ENCODE measurements at places on chromosomes 12 and 14.

- DNase-seq: no peak
Observed at GRCh38 chr14:94532447-94532846, 23.2 kb upstream of the SERPINA12 start.

- no peak for DNase-seq
Observed at GRCh38 chr12:92136965-92137721, 8.5 kb downstream of the BTG1 start.

GRCh38 chr12:8035440-8036010 lies 3.0 kb downstream of the FOXJ2 start:
- no peak for DNase-seq

DNA sequence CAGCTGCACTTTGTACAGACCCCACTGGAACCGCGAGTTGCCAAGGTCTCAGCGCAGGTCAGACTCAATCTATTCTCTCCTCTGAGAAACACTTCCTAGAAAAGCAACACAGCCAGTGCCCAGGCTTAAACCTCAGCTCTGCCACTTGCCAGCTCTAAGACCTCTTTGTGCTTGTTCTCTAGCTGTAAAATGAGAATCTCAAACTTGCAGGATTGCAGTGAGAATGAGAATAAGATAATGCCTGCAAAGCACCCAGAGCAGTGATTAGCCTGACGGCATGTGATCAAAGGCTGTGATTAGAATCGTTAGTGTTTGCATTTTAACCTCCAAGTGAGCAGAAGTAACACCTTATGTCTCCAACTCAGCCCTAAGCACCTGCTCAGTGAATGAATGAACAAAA lies 21.3 kb downstream of the ANO2 start:
- no peak for DNase-seq

GRCh38 chr12:42511656-42512055 lies 77.9 kb downstream of the PRICKLE1 start:
- no peak for DNase-seq

- no peak for DNase-seq
Observed at GRCh38 chr12:130764073-130764472, 48.0 kb upstream of the RIMBP2 start.

GRCh38 chr12:61584943-61585342 lies 675.3 kb upstream of the USP15 start:
- no peak for DNase-seq

- DNase-seq: no peak
Observed at GRCh38 chr12:98618952-98619351, 25.5 kb downstream of the SLC25A3 start.

GRCh38 chr12:76020281-76020680 lies 11.3 kb downstream of the PHLDA1 start:
- DNase-seq: no peak

DNA sequence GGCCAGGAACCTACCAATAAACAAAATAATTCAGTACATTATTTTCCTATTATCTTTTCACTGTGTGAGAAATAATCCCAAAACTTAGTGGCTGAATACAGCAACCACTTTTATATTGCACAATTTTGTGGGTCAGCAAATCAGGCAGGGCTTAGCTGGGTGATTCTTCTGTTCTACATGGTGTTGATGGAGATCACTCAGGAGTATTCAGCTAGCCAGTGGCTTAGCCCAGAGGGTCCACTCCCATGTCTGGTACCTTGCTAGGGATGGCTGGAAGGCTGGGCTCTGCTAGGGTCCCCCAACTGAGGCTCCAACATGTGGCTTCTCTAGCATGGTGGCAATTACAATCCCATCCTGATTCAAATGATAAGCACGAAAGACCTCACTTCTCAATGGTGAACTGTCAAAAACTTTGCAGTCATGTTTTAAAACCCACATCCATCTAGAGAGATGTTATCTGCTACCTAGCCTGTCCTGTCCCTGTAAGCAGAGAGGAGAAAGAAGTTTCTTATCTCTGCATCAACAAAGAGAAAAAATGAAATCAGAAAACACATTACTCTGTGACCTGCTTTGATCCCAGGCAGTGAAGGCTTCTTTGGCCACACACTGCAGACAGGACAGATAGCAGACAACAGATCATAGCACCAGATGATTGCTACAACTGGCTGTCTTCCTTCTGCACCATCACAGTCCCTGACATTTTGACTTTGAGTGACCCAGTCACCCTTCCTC lies 51.0 kb upstream of the MYL2 start:
- DNase-seq: no peak

GRCh38 chr12:8914716-8915526 lies 612 bp downstream of the PHC1 start:
- no peak for DNase-seq

DNA sequence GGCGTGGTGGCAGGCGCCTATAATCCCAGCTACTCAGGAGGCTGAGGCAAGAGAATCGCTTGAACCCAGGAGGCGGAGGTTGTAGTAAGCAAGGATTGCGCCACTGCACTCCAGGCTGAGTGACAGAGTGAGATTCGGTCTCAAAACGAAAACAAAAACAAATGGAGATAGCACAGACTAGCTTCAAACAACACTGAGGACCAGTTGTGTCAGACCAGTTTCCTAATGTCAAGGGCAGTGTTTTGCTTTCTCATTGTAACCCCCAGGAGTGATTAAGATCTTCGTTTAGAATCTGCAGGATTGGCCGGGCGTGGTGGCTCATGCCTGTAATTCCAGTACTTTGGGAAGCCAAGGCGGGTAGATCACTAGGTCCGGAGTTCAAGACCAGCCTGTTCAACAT lies 18.5 kb downstream of the RPGRIP1 start:
- no peak for DNase-seq

GRCh38 chr14:60632777-60633176 lies 16.5 kb downstream of the SIX1 start:
- DNase-seq: no peak

GRCh38 chr14:35879151-35879648 lies 53.1 kb downstream of the BRMS1L start:
- no peak for DNase-seq

- DNase-seq: no peak
Observed at GRCh38 chr14:54465654-54466053, 23.1 kb downstream of the GMFB start.

- DNase-seq: no peak
Observed at GRCh38 chr12:113329791-113330417, 5.0 kb downstream of the SLC8B1 start.

DNA sequence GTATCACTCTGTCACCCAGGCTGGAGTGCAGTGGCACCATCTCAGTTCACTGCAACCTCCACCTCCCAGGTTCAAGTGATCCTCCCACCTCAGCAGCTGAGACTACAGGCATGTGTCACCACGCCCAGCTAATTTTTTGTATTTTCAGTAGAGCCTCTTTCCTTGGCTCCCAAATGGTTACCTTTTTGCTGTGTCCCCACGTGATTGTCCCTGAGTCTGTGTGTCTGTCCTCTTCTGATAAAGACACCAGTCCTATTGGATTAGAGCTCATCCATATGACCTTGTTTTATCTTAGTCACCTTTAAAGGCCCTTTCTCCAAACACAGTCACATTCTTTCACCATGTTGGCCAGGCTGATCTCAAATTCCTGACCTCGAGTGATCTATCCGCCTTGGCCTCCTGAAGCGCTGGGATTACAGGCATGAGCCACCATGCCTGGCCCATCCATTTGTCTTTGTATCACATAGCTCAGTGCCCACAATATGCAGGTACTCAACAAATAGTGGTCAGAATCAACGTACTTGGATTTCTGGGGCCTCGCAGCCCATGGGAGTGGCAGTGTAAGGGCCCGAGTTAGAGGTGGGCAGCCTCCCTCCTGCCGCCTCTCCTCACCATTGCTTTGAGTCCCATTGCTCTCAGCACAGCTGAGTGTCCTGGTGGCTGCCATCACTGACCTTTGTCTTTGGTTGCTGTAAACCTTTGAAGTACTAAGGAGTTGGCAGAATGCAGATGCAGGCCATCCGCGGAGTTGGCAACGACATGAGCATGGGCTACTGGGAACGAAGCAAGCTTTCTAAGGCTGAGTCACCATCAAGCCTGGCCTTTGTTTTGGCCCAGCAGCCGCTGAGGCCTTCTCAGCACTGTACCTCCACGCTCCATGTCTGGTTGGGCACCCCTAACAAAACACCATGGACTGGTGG lies 9.3 kb downstream of the TPCN1 start:
- DNase-seq: no peak

GRCh38 chr12:121440768-121441167 lies 40.9 kb downstream of the RNF34 start:
- DNase-seq: no peak

GRCh38 chr14:94401083-94401482 lies 12.7 kb upstream of the SERPINA1 start:
- no peak for DNase-seq

DNA sequence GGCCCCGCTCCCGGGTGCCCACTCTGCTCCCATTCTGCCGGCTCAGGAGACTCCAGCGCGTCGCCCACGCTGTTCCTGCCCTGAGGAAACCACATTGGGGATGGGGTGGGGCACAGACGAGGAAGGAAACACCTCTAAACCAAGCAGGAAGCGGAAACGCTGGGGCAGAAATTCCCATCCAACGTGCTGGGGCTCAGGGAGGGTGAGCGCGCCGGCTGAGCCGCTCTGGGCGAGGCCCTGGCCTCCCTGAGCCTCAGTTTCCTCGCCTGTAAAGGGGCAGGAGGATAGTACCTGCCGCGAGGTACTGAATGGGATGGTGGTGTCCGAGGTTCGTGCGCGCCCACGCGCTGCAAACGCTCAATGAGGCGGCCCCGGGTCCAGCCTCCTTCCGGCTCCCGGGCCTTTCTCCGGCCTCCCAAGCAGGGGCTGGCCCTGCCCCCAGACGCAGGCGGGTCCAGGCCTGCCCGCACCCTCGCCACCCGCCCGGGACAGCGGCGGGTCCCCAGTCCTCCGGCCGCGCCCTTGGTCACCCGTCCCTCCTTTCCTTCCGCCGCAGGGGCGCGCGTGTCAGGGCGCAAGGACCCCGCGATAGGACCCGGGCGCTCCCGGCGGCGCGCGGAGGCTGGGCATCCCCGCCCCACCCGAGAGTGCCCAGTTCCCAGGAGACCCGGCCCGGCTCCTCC lies 673 bp downstream of the BEGAIN start:
- no peak for DNase-seq

- no peak for DNase-seq
Observed at GRCh38 chr12:51345681-51346080, 798 bp downstream of the CELA1 start.

DNA sequence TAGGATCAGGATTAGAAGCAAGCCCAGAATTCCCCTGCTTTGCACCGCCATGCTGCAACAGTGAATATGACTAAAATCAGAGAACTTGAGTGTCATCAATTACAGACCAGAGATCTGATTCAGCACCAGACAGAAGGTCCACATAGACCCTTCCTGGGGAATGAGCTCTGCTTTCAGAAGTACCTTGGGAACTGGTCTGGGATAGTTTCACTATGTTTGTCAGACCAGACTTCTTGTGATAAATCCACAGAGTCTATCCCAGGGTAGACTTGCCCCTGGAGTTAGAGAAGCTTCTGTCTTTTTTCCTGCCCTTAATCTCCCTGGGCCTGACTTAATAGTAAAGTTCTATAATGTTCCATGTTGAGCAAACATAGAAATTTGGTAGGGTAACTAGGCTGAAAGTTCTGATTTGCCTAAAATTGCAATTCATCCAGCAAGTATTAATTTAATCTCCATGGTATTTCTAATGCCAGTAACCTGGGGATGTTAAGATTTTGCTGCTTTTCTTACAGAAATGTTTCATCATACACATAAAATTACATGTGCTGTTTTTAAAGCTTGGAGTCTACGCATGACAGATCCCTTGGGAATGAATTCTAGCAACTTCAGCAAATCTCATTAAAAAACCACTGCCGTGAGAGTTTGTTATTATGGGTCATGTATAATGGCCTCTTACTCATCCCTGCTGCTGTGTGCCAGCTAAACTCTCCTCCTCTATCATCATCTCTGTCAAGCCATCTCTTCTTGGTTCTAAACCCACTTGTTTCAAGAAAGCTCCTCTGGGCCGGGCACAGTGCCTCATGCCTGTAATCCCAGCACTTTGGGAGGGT lies 61.3 kb upstream of the METAP2 start:
- DNase-seq: no peak

DNA sequence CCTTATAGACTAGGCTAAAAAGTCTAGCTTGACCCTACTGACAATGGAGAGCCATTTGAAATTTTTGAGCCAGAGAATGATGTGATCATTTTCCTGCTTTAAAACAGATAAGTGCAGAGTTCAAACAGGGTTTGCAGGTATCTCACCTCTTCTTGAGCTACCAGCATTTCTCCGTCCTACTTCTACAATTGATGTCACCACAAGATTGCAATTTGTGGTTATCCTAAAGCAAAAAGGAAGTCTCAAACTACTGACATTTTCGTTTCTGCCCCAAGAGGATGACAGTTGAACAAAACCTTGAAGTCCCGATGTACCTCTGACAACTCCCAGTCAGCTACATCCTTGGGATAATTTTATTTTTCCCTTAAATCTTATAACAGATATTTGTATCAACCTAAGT lies 86.7 kb downstream of the PTGER2 start:
- DNase-seq: no peak

GRCh38 chr14:106200541-106201315 lies 674.3 kb downstream of the TMEM121 start:
- DNase-seq: no peak
